ENCODE measurements at places on chromosomes 1 and 21.

DNA sequence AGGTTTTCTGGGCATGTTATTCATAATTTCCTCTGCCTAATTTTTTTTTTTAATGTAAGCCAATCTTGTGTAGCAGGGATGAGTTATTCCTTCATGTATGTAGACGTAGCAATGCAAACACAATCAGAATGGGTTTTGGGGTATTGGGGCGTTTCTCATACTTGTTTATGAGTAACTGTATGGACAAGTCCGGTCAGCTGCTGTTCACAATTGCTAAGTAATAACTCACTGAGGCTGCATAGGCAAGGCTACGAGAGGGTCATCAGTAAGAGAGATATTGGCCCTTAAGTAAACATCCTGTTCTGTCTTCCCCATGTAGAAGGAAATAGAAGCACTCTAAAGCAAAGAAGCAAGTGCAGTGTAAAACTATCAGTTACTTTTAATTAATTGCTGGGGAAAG, 9.5 kb upstream of the TARS2 start:
- DNase-seq: peak; percentile 47

DNA sequence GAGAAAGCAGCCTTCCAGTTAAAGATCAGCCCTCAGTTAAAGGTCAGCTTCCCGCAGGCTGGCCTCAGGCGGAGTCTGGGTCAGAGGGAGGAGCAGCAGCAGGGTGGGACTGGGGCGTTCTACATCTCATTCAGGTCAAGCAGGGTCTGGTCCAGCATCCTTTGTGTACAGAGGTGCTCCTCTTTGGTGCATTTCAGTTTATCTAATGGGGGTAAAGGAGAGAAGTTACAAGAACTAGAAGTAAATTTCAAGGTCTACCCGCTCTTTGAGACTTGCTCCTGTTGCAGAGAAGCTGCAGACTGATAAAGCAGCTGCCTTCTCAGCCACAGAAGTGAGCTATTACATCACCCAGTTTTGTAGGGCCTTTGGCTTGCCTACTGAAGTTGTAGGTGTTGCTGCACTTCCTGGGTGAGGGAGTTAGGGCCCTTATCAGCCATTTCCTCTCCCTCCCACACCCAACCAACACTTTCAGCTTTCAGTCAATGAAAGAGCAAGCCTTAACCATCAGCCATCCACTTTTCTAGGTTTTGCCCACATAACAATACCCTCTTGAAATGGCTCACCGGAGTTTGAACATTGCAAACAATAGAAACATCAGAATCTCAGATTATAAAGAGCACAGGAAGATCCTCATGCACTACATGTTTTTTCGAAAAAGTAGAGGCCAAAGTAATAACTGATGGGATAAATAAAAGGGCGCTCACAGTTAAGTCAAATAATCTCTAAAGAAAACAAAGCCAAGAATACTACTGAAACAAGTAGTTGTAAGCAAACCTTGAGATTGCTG, 2.8 kb upstream of the NUP210L start:
- no peak for DNase-seq

DNA sequence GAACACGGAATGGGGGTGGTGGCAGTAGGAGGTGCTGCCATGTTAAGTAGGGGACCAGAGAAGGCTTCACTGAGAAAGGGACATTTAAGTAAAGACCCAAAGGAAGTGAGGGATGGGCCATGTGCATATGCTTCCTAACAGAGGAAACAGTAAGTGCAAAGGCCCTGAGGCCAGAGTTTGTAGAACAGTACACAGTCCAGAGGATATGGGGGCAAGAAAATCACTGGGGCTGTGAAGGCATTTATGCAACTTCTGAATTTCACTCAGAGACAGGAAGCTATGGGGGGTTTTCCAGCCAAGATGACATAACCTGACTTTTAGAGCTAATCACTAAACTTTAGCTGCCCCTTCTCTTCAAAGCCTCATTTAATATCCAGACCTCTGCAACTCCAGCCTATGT, 202.5 kb upstream of the EDN2 start:
- no peak for DNase-seq

- DNase-seq: no peak
Observed at GRCh38 chr1:121458291-121459048, 273.7 kb downstream of the SRGAP2C start.

- peak; percentile 2 for DNase-seq
Observed at GRCh38 chr1:33586106-33586505, 113.7 kb downstream of the ZSCAN20 start.

DNA sequence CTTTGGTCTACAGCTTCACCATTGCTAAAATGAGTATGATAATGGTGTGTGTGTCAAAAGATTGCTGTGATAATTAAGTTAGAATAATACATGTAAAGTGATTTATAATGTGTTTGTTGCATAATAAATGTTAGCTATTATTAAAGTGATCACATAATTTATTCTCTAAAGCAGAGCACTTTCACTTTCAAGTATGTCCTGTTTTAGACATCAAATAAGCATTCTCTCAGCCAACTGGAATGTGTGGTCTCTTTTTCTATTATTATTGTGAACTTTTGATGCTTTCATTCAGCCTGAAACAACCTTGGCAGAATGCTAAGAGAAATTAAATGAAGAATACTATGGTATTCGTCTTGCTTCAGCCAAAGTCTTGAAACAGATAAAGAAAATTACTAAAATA, 102.8 kb upstream of the COL11A1 start:
- no peak for DNase-seq

GRCh38 chr1:220966881-220967611, 87.8 kb downstream of the HLX start:
- DNase-seq: no peak

DNA sequence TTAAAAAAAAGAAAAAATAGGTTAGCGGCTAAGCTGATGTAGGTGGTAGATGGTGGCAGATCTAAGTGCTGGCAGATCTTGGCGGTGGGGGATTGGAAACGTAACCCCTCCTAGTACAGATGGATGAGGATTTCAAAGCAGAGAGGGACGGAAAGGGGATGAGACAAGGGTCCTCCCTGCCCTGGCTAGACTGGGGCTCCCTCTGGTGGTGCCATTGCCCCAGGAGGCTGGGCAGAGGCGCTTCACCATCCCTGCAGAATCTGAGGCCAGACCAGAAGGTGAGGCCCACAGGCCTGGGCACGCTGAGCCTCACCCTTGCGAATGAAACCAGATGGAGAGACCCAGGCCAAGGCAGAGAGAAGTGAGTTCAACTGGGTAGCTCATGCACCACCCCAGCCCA, 7.0 kb upstream of the PLEKHA6 start:
- DNase-seq: peak; percentile 24

DNA sequence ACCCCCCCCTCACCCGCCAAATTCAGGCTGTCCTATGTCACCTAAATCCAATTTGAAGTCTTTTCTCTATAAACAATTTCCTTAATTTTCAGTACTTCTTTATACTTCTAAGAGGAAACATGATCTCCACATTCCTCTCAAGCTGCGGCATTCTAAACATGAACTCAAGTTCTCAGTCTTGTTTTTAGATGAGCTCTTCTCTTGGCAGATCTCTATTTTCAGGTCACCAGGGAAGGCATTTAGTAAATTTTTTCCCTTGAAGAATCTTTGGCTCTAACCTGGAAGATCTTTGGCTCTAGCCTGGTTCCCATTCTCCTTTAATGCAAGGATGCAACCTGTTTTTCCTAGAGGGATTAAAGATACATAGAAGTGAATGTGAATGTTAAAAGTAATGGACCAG, 193.4 kb downstream of the ATG4C start:
- no peak for DNase-seq

GRCh38 chr21:28253961-28254360, 738.7 kb downstream of the LTN1 start:
- DNase-seq: no peak

DNA sequence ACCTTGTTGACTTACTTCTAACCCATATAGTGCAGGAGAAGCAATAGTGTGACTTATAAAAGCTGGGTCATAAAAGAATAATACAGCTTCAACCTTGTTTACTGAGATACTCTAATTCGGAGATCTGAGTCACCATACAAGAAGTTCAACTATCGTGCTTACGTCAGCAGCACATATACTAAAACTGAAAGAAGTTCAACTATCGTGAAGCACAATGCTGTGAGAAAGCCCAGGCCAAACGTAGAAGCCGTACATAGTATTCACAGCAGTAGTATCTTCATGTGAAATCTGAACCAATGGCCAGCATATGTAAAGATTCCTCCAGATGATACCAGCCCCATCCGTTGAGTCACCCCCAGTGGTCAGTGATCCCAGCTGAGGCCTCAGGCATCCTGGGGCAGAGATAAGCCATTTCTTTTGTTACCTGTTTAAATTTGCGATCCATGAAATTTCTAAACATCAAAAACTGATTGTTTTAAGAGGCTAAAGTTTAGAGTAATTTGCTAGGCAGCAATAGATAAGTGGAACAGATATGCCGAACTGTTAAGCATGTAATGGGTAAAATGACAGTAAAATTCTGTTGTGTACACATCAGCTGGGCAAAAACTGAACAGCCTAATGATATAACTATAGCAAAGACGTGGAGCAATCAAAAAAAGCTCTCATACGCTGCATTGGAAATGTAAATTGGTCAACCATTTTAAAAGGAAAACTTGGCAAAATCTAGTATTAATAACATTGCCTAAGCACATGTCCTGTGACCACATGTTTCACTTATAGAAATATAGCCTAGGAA, 53.9 kb upstream of the SAMD13 start:
- DNase-seq: peak; percentile 68

- peak; percentile 84 for DNase-seq
Observed at GRCh38 chr1:208245185-208245705, 1.1 kb upstream of the PLXNA2 start.

DNA sequence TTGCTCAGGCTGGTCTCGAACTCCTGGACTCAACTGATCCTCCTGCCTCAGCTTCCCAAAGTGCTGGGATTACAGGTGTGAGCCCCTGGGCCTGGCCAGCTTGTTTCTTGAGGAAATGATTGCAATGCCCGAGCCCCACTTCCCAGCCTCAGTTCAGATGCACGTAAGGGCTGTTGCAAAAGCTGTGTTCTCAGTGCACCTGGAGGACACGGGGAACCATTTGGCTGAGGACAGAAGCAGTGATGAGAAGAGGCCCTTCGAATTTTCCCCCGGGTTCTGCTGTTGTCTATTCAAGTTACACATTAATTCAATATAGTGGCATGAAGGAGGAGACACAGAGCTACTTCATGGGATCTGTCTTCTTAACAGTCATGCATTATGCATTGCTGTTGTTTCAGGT, 78.8 kb upstream of the WDR26 start:
- DNase-seq: no peak

- DNase-seq: no peak
Observed at GRCh38 chr21:18164933-18165332, 79.7 kb upstream of the CHODL start.

DNA sequence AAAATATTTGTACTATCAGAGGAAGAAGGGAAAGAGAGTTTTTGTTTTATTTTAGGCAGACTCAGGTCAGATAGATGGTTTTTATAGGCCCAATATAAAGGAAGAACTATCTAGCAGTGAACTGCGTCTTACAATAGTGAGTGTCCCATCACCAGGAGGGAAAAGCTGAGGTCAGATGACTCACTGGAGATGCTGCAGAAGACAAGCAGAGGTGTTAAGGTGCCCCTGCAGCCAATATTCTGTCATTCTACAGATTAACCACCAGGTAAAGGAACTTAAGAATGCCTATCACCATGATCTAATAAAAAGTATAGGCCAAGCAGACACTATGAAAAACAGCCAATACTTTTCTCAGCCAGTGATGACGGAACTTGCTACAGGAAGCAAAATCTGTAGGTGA, 29.6 kb downstream of the IVNS1ABP start:
- no peak for DNase-seq

DNA sequence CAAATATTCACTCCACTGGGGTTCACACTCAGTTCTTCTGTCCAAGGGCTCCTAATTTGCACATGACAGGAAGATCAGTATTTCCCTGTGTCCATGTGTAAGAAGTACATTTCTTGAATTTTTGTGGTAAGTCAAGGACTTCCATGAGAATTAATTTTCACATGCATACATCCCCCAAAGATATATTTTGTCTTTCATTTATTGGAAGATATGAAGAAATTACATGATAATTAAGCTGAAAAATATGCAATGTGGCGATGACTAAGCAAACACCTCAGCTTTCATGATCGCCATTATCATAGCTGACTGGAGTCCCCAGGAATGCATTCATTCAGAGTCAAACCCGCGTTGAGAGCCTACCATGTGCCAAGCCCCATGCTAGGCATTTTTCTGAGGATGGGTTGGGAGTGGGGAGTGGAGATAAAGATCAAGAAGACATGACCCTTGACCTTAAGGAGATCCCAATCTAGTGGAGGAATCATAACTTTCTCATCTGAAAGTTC, 104.6 kb upstream of the F3 start:
- DNase-seq: no peak

DNA sequence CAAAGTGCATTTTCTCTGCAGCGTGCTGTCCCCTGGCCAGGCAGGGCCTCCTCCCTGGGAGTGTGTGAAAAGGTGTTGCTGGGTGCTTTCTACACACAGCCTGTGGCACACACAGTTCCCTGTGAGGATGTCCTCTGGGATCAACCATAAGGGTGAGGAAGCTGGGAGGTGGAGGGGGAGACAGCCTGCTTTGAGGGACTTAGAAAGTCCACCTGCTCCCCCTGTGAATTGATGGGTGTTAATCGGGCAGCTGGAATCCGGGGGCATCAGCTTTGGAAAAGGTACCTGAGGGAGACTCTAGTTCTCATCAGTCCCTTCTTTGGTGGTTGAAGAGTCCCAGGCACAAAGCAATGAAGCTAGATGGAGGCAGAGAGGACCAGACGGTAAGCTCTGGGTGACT, 35.8 kb downstream of the LHX4 start:
- DNase-seq: no peak

- DNase-seq: no peak
Observed at GRCh38 chr1:56302878-56303277, 276.5 kb downstream of the PLPP3 start.

DNA sequence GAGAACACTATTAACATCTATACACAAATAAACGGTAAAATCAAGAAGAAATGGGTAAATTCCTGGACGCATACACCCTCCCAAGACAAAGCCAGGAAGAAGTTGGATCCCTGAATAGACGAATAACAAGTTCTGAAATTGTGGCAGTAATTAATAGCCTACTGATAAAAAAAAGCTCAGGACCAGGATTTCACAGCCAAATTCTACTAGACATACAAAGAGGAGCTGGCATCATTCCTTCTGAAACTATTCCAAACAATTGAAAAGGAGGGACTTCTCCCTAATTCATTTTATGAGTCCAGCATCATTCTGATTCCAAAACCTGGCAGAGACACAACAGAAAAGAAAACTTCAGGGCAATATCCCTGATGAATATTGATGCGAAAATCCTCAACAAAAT, 70.7 kb upstream of the FMO3 start:
- no peak for DNase-seq

DNA sequence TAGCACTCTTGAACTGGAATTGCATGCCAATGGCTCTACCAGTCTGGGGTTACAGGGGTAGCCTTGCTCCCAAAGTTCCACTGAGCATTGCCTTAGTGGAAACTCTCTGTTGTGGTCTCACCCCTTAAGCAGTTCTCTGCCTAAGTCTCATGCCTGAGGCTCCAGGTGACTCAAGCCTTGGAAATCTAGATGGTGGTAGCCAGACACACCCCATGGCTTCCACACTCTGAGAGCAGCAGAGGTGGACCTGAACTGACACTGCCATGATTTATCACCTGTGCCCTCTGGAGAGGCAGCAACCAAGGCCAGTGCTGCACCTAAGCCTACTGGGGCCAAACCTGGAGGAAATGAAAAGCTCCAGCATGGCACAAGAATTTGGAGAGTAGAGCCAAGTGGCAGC, 285.7 kb upstream of the PKN2 start:
- no peak for DNase-seq

GRCh38 chr1:14913482-14914177, 239.9 kb upstream of the TMEM51 start:
- no peak for DNase-seq

Measured in A549 (cell line).